ENCODE measurements at places on chromosomes 13 and 19.
A peak's percentile ranks its signal among the peaks of the same experiment; 100 is the strongest.

DNA sequence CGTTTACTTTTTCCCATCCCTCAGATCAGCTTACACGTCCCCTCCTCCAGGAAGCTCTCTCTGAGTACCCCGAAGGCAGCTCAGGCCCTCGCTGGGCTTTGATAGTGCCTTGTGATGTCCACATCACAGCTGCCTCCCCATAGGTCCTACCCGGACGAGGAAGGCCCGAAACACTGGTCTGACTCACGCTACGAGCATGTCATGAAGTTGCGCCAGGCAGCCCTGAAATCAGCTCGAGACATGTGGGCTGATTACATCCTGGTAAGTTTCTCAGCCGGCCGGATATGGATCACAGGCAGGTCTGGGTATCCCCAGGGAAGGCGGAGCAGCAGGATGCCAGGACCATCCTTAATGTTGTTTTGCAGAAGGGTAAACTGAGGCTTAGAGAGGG is 4.8 kb downstream of the COLGALT1 start:
- DNase-seq: no peak

DNA sequence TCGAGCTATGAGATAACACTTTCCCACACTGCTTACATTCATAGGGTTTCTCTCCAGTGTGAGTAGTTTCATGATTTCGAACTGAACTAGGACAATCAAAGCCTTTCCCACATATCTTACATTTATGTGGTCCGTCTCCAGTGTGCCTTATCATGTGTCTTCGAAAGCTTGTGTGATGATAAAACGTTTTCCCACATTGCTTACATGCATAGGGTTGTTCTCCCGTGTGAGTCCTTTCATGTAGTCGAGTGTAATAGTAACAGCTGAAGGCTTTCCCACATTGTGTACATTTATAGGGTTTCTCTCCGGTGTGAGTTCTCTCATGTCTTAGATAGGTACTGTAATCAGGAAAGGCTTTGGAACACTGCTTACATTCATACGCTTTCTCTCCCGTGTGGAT is 16.3 kb downstream of the ZNF823 start:
- no peak for DNase-seq

DNA sequence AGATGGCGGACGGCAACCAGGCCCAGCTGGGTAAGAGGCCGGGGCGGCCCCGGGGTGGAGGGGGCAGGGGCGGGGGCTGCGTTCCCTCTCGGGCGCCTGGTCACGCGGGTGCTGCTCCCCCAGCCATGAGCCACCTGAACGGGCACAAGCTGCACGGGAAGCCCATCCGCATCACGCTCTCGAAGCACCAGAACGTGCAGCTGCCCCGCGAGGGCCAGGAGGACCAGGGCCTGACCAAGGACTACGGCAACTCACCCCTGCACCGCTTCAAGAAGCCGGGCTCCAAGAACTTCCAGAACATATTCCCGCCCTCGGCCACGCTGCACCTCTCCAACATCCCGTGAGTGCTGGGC is 11.1 kb downstream of the PTBP1 start:
- DNase-seq: no peak

DNA sequence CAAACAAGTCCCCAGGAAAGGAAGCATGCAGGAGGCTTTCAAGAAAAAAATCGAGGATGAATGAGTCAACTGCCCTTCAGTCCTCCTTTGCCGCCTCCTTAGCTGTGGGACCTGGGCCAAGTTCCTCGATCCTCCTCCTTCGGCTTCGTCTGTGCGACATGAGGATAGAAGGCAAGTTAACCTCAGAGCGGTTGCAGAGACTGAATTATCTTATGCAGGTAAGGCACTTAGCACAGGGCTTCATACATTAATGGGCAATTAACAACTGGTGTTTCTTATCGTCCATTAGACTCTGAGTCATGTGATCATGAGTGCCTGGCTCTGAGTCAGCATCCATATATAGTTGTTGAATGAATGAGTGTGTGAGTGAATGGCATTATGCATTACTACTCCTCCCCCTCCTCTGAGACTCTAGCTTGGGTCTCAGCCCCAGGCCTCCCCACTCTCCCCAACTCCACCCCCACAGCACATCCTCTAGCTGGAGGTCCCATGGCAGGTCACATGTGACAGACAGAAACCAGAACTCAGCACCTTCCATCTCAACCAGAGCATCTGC is 1.6 kb upstream of the TTC9B start:
- DNase-seq: no peak

DNA sequence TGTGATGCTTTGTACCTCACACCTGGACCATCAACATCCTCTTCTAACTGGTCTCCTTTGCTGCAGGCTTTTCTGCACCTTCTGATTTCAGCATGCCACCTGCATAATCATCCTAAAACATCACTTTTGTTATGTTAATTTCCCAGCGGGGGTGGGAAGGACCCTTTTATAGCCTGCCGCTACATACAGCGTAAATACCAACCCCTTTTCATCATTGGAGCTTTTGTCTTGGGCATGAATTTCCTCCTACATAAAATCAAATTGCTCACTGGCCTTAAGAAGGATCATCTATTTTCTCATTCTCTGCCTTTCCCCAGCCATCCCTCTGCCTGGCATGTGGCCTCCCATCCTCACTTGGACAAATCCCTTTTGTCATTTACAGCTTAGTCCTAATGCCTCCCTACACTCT is 124.7 kb downstream of the RBM26 start:
- DNase-seq: no peak

DNA sequence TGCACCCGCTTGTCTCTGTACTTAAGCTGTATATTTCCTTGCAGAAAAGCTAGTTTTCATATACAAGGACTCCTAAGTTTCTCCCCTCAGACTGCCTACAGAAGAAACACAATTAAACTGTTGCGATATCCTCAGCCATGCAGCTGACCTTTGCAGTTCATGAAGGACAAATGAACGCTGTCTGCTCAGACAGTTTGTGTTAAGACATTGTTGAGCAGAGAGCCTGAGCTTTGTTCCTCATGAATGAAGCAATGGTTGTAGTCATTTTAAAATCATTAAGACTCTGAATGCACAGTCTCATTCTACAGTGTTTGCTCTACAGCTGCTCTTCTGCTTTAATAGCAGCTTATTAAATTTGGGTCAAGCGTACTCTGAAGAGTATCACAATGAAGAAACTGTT is 23.2 kb upstream of the MAB21L1 start:
- DNase-seq: no peak

- no peak for DNase-seq
Observed at GRCh38 chr13:106281426-106281825, 254.0 kb downstream of the EFNB2 start.

DNA sequence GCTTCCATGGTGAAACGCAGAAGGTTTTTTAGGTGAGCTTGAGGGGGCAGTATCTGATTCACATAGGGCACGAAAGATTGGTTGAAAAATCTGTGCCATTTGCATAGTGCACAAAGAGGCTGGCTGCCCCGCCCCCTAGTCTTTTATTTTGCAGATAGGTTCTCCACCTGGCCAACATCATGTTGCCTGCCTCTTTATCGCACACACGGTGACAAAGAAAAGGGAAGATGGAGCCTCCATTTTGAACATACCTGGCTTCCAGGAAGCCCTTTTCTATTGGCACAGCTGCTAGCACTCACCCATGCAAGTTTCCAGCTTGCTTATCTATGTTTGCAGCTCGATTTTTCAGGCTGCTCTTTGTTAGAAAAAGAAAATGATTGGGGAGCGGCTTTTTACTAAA is 316.2 kb upstream of the KLHL1 start:
- DNase-seq: no peak

DNA sequence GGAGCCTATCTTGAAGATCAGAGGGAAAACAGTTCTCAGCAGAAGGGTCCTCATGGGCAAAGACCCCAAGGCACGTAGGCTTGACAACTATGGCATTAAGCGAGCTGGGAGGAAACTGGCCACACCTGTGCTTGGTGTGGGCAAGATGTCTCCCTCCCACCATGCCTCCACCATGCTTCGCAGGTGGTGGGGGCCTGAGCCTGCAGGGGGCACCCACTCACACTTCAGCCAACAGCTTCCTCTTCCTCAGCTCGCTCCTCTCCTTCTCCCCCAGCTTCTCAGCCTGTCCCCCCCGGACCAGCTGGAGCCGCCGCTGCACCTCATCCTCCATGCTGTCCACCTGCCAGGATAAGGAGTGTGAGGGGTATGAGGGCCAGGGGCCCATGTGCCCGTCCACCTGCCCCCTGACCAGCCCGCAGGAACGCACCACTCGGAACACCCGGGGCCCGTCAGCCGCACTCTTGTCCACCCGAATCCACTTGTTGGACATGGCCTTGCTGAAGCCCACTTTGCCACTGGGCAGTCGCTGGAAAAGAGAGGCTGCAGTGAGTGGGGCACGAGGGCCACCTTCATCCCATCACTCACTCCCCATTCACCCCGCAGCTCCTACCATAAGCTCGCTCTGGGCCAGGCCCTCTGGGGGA is 3.4 kb downstream of the FARSA start:
- no peak for DNase-seq

GRCh38 chr13:45941261-45941660 is 89.7 kb upstream of the SIAH3 start:
- DNase-seq: no peak

GRCh38 chr19:21482863-21483276 is 22.5 kb upstream of the ZNF429 start:
- peak; percentile 51 for DNase-seq

DNA sequence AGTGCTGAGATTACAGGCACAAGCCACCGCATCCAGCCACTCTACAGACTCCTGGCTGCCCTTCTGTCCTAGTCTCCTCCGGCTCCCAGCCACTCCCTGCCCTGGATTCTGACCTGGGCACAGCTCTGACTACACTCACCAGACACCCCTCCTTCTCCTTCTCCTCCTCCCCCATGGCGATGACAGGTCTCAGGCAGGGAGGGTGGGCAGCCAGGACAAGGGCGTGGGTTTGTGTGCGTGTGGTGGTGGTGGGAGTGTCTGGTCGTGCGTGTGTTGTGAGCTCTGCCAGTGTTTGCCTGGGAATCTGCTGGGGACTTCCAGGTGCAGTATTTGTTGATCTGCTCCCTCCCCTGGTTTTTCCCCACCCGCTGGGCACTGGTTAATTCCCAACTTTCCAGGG is 3.0 kb upstream of the NCCRP1 start:
- DNase-seq: no peak

DNA sequence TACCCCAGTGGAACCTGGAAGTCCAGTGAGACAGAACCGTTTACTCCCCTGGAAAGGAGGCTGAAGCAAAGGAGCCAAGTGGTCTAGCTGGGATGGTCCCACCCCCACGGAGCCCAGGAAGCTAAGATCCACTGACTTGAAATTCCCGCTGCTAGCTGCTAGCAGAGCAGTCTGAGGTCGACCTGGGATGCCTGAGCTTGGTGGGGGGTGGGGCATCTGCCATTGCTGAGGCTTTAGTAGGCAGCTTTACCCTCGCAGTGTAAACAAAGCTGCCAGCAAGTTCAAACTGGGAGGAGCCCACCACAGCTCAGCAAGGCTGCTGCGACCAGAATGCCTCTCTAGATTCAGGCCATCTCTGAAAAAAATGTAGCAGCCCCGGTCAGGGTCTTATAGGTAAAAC is 437.0 kb downstream of the SUCLA2 start:
- no peak for DNase-seq

- DNase-seq: peak; percentile 64
Observed at GRCh38 chr19:2503521-2504109, 27.7 kb downstream of the GADD45B start.

GRCh38 chr19:10915130-10916091 is 13.0 kb downstream of the YIPF2 start:
- no peak for DNase-seq

- DNase-seq: no peak
Observed at GRCh38 chr13:77230560-77230959, 96.3 kb downstream of the MYCBP2 start.

GRCh38 chr19:53102756-53103233 is 427 bp downstream of the ZNF160 start:
- DNase-seq: peak; percentile 16

DNA sequence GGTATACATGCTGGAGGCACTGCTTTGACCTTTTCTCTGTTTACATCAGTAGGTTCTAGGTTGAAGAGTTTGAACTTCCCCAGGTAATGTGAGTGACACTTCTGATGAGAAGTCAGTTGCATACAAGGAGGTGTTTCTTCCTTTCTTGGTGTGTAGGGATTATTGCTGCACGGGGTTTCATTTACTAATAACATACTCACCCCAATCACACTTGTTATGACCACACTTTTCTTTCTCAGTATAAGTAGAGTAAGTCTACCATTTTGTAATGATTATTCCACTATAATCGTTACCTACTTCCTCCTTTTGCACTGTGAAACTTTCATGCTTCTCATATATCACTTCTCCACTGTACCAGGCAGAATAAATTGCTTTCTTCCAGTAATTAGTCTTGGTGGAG is 138.0 kb downstream of the TNFSF13B start:
- no peak for DNase-seq

GRCh38 chr19:45901912-45902650 is at the start of gene MYPOP:
MYPOP (minus strand) TSS chr19:45902613; CDS start chr19:45901773, 840 bp downstream.
- DNase-seq: no peak

DNA sequence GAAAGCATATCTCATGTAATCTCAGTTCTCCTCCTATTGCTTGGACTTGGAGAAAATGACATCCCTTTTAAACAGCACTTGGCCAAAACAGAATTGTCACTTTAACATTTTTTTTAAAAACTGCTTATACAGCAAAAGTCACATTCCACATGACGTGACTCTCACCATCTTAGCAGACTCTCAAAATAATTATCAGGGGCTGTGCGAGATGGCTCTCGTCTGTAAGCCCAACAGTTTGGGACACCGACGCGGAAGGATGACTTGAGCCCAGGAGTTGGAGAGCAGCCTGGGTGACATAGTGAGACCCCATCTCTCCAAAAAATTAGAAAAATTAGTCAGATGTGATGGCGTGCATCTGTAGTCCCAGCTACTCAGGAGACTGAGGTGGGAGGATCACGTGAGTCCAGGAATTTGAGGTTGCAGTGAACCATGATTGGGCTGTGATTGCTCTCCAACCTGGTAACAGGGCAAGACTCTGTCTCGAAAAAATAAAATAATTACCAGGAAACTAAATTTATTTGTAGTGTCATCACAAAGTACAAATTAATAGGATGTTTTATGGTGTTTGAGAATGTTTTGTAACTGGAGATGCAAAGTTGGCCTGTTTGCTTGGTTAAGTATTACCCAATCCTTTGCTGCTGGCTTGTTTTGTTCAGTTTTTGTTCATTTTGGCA is 8.8 kb downstream of the SAFB start:
- DNase-seq: no peak

Data from stimulated activated CD4-positive, alpha-beta T cell treated with anti-CD3 and anti-CD28 coated beads, TNF-alpha, amount 100 ng/mL, for 48 hours (primary cell).